ENCODE measurements at places on chromosomes 2 and 18. TPM values are rescaled to one million over a fixed set of nuclear protein-coding genes. Genes with fewer than 3 reads are reported as not detected.

Gene FOXD4L1
- not detected for total RNA-seq

- no peak for DNase-seq
Measured at GRCh38 chr2:54956111-54956627, 94.1 kb downstream of the RTN4 start.

DNA sequence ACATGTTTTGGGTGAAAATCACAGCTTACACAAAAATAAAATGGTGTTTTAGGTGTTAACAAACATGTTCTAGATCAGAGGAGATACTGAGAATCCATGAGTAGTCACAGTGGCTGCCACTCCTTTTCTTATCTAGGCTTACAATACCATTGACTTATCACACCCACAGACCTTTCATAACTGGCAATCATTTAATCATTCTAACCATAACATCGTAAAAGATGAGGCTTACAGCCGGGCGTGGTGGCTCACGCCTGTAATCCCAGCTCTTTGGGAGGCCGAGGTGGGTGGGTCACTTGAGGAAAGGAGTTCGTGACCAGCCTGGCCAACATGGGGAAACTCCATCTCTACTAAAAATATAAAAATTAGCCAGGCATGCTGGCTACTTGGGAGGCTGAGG lies 18.8 kb upstream of the SERPINB5 start:
- no peak for DNase-seq

DNA sequence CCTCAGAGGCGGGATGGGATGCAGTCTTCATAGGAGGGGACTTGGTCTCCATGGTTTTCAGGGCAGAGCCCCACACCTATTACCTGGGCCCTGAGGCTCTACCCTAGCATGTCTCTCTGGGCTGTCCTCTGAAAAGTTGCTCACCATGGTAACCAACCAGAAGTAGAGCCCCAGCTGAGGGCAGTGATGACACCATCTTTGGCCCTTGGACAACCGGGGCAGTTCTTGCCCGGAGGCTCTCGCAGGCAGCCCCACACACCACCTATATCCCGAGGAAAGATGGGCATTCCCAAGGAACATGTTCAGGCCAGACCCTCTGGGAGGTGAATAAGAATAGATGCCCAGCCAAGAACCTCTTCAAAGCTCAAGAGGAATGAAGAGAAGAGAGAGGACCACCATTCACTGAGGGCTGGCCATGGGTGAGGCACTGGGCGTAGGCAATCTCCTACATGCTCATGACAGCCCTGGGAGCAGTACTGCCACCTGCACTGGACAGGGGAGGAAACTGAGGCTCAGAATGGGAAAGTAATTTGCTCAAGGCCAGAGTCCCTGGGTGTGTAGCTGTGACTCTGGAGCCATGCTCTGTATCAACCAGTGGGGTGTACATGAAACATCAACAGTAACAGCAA lies 72.5 kb downstream of the HS1BP3 start:
- no peak for DNase-seq

DNA sequence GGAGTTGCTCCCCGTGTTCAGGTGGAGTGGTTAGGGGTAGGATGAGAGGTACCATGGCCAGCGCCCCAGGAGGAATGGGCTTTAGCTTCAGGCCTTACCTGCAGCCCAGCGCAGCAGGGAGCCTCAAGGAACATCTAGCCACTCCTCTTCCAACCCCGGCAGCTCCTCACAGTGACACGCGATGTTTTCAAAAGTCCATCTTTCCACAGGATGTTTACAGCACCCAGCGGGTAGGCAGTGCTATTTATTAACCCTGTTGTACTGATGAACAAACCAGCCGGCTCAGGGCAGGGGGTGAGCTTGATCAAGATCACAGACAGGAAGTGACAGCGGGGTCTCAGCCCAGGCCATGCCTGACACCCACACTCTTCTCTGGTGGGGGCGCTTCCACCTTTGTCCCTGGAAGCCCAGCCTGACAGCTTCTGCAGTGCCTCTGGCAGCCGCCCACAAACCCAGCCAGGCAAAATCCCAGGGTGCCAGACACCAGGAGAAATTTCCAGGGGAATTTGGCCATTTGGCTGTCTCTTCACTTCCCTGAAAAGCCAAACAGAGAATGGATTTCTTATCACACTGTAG lies 18.4 kb upstream of the PRLH start:
- DNase-seq, result no peak

Gene NEURL3
- not detected for total RNA-seq

- DNase-seq, result no peak
Measured at GRCh38 chr2:12684471-12684936, 32.2 kb upstream of the TRIB2 start.

- no peak for DNase-seq
Measured at GRCh38 chr2:223916181-223916920, 28.8 kb downstream of the WDFY1 start.

- no peak for DNase-seq
Measured at GRCh38 chr2:189552334-189552990, 28.1 kb downstream of the SLC40A1 start.

DNA sequence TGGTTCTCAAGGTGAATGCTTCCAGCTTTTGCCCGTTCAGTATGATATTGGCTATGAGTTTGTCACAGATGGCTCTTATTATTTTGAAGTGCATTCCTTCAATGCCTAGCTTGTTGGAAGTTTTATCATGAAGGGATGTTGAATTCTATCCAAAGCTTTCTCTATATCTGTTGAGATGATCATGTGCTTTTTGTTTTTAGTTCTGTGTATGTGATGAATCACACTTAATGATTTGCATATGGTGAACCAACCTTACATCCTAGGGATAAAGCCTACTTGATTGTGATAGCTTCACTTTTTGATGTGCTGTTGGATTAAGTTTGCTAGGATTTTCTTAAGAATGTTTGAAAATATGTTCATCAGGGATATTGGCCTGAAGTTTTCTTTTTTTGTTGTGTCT lies 112.1 kb downstream of the MBD2 start:
- no peak for DNase-seq

Data from SK-MEL-5 (cell line).